ENCODE measurements at places on chromosomes 12 and 14.

DNA sequence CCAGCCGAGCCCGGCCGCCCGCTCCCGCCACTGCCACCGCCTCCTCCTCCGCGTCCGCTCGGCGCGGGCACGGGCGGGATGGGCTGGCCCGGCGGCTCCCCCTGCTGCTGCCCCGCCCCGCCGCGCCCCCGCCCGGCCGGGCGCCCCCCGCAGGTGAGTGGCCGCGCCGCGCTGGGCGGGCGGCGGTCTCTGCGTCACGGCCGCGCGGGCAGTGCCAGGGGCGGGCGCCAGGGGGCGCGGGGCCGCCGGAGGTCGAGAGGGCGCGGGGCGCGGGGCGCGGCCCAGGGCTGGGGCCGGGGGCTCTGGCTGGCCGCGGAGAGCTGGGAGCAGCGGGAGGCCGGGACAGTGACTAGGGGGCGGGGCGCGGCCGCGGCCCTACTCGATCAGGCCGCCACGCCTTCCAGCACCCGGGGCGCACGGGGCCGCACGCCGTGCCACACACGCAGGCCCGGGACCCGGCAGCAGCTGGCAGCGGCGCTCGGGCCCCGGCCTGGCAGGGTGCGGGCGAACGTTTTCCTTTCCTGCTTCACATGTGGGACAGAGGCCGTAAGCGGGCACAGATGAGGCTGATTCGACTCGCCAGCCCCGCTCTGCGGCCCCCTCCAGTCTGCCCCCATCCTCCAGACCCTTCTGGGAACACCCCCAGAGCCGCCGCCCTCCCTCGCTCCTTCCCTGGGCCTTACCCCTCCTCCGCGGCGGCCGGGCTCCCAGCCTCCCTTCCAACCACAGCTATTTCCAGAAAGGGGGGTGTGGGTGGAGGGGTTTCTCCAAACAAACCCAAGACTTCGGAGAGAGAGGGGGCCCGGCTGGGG is 2.4 kb upstream of the TNS2 start:
- peak; percentile 88 for DNase-seq

DNA sequence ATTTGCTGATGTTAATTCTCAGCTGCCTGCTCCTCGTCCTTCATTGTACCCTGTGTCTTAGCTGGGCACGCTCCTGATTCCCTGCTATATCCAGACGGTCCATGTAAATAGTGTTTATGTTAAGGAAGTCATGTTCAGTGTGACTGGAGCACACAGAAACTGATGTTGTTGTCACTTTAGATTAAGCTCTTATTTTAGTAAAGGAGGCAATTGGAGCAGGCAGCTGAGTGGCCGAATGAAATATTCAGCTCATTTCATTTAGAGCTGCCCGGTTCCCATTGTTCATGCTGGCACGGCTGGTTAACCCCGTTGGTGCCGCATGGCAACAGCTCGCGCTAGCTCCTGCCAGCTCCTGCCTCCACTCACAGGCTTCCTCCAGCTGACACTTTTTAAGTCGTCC is 446.8 kb upstream of the SOX5 start:
- no peak for DNase-seq

DNA sequence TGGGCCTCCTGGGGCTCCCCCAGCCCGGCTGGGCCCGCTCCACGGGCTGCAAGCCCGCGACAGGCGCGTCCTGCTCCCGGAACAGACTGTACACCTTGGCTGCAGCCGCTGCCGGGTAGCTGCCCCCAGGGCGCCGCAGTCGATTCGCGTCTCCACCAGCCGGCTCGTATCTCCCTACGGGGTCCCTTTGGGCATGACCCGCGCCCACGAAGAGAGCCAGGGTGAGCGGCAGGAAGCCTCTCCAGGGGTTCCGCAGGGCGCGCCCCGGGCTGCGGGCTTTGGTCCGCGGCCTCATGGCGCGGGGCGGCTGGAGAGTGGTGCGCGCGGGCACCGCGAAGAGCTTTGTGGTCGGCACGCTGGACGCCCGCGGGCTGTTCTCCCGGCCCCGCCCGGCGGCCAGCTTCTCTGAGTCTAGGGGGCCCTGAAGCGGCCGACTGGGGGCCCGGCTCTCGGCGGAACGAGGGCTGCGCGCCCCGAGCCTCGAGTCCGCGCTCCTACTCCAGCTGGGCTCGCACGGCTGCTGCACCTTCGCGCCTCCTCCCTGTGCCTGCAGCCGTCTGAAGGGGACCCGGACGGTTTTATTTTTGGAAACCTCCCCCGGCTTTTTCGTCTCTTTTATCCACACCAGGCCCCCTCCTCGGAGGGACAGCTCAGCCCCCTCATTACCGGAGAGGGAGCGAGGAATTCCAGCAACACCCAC is at the start of gene LTBP2:
Gene LTBP2 (minus strand): TSS at position 588 of the 700 bp plus-strand sequence. CDS start 293 bp downstream, at position 295.
- no peak for DNase-seq

DNA sequence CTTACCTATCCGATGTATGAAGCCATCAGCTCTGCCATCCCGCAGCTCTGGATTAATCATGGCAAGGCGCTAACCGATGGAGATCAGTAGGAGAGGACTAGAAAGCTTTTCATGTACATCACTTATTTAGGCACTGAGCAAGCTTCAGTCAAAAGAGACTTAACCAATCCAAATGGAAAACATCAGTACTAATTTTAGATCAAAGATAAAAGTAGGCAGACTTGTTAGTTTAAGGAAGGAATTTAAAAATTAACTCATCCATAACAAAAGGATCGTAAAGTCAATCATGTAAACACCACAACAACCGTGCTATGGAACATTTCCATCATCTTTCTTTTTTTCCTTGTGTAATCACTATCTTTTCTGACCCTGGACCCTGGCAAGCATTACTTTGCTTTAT is at the start of gene CLEC2A:
Gene CLEC2A (minus strand): TSS at position 101 of the 400 bp plus-strand sequence. CDS start 41 bp downstream, at position 60.
- DNase-seq: no peak
